ENCODE measurements at places on chromosomes 12 and 14.

DNA sequence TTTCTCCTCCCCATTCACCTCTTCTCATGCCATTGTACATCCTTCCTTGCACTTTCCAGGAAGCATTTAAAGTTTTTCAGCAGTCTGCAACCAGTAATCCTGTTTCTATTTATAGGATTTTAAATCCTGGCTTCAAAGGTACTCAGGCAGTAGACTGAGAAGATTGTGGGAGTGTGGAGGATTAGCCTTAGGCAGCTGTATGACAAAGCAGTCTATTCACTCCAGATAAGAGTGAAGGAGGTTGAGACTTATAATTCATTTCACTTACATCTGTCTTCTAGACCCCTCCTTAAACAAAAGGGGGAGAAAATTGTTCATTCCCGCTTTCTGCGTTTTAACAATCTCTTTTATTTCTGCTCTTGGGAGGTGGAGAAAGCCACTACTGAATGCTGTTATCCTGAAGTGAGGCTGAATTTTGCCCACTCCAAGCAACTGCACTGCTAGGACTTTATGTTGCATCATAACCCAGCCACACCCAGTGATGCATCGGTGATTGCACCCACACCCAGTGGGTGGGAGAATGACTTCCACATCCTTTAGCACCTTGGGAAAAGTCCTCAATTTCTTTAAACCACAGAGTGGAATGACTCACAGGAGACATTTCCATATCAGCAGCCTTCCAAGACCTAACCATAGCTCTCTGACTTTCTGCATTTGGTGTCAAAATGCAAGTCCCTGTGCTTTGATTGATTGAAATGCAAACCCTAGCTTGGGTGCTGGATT lies 382.5 kb upstream of the ATP2B1 start:
- peak; percentile 87 for DNase-seq

GRCh38 chr14:79670811-79671210 lies 540.5 kb downstream of the DIO2 start:
- DNase-seq: no peak

DNA sequence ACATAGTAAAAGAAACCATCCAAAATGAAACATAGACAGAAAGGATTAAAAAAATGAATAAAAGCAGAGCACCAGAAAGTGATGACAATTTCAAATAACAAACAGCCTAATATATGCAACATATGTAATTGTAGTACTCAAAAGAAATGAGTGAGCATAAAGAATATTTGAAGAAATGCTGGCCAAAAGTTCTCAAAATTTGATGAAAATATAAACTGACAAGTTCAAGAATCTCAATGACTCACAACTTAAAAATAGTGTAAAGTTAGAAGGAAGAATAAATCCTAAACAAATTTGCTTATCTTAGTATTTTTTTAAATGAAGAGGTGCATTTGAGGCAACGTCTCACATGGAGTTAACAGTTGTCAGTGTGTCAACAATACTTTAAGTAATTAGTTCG lies 498.9 kb downstream of the SLC6A15 start:
- no peak for DNase-seq

DNA sequence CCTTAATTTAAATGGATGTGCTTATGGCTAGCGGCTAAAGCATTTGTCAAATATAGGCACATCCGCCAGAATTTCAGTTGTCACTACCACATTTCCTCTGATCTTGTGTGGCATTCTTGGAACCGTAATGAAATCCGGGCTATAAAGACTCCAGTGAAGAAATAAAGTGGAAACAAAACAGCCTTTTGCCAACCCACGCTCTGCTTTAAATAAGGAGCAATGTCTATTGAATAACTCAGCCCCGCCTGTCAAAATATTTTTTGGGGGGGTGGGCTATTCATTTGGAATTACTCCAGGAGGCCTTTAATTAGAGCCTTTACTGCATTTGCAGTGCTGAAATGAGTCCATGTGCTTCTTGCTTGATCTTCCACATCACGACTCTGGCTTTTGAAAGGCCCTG lies 179.6 kb upstream of the RPH3A start:
- no peak for DNase-seq

- no peak for DNase-seq
Measured at GRCh38 chr14:23556700-23557440, 799 bp downstream of the THTPA start.

GRCh38 chr12:52634266-52635056 lies 16.1 kb upstream of the KRT73 start:
- no peak for DNase-seq

GRCh38 chr12:27672643-27673042 lies 23.6 kb upstream of the REP15 start:
- DNase-seq: no peak

GRCh38 chr12:44960423-44960822 lies 84.3 kb upstream of the NELL2 start:
- no peak for DNase-seq

DNA sequence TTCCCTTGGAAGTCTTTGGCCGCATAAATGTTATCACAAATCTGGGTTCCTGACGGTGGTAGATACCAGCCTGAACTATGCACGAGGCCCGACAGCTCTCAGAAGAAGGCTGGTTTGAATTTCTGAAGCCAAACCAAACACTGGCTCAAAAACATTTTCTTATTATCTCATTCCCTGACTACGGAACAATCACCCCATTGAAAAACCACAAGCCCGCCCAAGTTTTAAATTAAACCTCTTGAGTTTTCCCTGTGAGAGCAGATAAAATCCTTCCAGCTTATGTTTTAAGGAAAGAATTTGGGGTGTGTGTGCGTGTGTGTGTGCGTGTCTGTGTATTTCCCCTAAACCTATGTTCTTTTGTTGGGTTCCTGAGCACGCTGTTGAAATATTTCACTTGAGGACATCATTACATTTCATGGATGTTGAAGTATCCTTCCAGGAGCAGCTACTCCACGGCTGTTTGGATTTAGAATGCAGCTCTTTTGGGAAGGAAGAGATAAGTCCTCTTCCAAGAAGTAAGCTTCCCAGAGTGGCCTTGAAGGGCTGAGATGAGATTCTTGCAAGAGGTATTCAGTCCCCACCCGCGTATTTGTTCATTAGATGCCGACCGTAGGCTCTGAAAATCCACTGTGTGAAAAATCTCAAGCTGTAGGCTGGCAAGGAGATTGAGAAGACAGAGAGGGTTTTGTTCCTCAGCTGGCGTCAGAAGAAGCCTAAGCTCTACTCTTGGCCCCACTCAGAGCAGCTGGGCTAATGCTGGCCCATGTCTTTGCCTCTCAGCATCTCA lies 131.0 kb upstream of the NCOR2 start:
- DNase-seq: no peak

GRCh38 chr12:10119066-10119465 lies 10.9 kb downstream of the CLEC7A start:
- DNase-seq: no peak

GRCh38 chr14:101520621-101521472 lies 40.4 kb upstream of the DIO3 start:
- DNase-seq: no peak

GRCh38 chr12:83199069-83199468 lies 512.4 kb downstream of the TMTC2 start:
- DNase-seq: no peak

- no peak for DNase-seq
Measured at GRCh38 chr12:64706306-64706705, 52.9 kb downstream of the GNS start.

DNA sequence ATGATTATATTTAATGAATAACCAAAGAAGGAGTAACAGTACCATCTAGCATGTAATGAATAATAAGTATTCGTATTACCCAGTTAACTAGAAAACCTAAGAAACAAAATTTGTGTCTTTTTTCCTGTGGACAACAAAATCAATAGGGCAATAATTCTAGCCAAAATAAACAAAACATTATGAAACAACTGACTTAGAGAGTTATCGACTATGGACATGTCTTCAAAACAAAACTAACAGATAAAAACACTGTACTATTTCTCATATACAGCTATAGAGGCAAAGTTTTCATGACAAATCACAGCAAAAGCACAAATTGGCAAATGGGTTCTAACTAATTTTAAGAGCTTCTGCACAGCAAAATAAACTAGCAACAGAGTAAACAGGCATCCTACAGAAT lies 224.1 kb downstream of the ALX1 start:
- no peak for DNase-seq
